ENCODE measurements at places on chromosomes 3 and 15. TPM values are rescaled to one million over a fixed set of nuclear protein-coding genes. Genes with fewer than 3 reads are reported as not detected.

Gene CCDC191
- total RNA-seq = 2.2 TPM

Gene PRICKLE2
- not detected for total RNA-seq

Gene ZMYND10
- 1.3 TPM for total RNA-seq

Gene PATL2
- 11.2 TPM for total RNA-seq

Gene MORC1
- not detected for total RNA-seq

Gene CELF6
- total RNA-seq = 0.37 TPM

Gene PARP14
- 51.6 TPM for total RNA-seq

- no peak for DNase-seq
Measured at GRCh38 chr3:186509423-186509822, 34.8 kb downstream of the CRYGS start.

GRCh38 chr3:186828340-186828739, 14.2 kb upstream of the ADIPOQ start:
- DNase-seq = no peak

DNA sequence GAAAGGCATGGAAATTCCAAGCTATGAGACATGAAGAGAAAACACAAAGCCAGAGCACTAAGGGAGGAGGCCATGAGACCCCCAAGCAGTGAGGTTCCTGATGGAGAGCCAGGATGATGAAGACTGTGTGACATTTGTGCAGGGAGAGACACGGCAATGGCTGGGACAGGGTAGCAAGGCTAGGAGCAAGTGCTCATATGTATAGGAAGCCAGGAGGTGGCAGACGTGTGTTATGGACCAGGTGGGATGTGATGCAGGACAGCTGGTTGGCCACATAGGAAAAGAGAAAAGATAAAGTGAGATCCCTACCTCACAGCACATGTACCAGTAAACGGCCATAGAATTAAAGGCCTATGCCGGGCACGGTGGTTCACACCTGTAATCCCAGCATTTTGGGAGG, 112.7 kb downstream of the APBA2 start:
- DNase-seq = peak; percentile 23

All from activated CD4-positive, alpha-beta T cell treated with anti-CD3 and anti-CD28 coated beads for 36 hours (primary cell).